ENCODE measurements at places on chromosomes 4 and X.

DNA sequence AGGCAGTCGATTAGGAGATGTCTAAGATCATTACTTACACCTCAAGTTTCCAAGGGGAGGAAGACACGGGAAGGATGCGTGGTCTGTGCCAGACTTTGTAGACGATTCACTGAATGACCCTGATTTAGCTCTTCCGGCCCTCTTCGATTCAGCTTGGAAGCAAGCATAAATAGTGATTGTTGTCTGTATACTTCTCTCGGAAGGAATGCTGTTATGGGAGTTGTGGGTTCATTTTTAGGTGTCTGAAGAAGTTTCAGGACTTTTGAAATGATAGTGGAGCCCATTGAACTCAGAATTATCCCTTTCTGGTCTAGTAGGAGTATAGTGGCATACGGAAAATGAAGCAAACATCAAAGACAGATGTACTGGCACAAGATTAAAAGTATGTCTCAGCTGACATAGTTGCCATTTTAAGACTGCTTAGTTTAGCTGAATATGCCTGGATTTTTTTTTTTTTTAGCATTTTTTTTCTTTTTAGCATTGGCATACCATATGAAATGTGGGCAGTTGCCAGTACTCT, 1.0 kb upstream of the ANKRD17 start:
- peak; percentile 4 for DNase-seq

DNA sequence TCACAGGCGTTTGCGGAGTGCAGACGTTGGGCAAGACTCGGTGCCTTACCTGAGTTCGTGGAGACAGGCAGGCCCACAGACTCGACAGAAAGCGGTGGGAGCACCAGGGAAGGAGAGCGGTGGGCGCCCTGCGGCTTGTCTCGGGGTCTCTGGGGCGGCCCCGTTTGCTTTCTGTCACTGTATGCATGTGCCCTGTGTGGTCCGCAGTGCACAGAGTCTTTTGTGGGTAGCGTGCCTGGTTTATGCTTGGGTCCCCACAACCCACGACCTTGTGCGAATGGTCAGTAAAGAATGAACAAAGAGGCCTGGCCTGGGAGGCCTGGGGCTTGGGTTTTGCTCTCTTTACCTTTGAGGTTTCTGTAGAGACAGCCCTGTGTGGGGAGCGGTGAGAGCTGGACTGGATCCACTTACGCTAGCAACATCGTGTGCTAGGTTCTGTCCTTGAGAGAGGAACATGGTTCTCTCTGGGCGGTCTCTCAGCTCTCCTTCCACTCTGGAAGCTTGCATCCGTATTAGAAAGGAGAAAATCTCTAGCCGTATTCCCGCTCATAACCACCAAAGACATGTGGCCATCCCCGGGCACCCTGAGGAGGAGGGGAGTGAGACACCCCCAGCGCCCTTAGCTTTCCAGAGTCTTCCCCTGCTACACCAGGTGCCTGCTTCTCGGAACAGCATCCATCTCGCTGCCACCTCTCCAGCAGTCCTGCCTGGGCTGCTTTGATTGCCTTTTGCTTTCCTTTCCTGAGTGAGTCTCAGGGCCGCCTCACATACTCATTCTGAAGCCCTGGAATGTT, 1.2 kb downstream of the TADA2B start:
- no peak for DNase-seq

GRCh38 chrX:12975670-12975965, 708 bp downstream of the TMSB4X start:
- no peak for DNase-seq

GRCh38 chrX:10576777-10577447, 43.5 kb downstream of the MID1 start:
- DNase-seq = peak; percentile 16

GRCh38 chrX:54288277-54288676, 69.6 kb downstream of the WNK3 start:
- DNase-seq = peak; percentile 14

DNA sequence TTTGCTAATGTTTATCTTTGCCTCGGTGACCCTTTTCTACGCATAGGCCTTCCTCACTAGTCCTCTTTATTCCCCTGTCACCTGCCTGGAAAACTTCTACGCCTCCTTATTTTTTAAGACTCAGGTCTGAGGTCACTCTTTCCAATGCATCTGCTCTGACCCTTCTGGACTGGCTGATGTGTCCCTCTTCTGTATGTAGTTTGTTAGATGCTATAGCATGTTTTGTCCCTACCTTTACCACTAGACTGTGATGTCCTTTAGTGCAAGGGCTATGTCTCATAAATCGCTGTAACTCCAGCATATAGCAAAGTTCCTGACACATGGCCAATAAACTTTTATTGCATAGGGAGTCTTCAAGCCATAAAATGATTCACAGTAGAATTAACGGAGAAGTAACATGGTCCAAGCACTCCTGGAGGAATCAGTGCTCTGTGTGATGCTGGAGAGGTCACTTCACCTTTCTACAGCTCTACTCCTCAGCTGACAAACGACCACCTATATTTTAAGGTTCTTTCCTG, 872.5 kb upstream of the SLIT2 start:
- no peak for DNase-seq

- no peak for DNase-seq
Measured at GRCh38 chrX:15838017-15838416, 16.6 kb downstream of the AP1S2 start.

DNA sequence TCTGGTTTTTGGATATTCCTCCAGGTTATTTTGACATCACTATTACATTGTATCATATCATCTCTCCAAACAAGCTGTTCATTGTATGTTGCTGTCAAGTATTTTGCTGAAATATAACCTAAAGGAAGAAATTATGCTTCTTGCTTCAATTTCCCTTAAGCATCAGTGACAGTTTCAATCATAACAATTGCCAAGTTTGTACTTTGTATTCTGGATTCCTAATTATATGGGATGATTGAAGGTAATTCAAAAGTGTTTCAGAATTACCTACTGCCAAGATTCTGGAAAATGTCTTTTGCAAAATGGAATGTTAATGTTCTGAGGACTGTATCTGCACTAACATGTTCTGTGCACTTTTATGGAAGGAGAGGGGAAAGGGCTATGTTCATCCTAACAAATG, 228.7 kb downstream of the PRDM5 start:
- DNase-seq = no peak

DNA sequence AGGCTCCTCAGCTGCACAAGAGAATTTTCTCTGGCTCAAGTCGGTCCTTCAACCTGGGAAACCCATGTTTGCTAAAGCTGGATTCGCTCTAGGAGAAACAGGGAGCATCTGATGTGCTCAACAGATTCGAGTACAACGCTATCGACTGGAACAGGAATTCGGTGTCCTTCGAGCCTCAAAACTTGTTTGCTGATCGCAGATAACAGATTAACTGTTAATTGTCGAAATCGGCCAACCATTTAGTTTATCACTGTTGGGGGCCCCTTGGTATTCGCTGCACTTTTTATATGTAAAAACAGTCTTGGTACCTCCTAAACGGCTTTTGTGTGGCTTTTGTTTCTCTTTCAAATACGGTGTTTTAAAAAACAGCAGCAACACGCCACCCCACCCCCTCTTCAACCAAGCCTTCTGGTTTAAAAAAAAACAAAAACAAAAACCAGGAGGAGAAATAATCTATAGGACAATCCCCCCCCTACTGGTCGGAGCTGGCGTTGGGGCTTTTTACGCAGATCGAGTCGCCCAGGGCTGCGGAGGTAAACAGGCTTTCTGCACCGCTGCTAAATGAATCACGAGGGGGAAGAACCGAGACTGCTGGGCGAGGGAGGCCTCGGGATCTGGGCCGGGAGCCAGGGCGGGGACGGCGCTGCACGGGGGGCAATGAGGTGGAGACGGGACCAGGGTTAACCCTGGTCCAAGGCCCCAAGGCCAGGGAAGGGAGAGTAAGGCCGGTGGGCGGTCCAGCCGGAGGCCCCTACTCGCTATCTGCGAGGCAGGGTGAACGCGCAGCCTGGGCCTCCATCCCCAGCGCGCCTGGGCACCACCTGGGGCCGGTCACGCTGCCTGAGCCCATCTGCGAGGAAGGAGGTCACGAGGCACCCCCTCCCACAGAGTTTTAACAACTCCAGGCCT, 71.7 kb upstream of the BCOR start:
- no peak for DNase-seq

DNA sequence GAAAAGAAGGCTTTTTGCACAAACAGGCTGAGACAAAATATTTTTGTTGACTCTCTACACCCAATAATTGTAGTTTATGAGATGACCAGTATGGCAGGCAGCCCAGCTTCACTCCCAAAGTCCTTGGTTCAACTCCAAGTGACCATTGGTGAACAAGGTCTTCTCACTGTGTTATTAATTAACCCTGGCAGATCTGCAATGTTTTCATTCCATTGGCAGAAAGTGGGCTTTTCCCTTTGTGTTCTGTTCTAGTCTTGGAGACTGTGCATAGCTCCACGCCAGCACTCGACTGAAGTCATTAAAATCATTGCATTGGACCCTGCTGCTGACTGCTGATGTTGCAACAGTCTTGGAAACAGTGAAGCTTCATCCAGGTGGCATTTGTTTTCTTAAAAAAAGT, 277.3 kb upstream of the HAND2 start:
- peak; percentile 30 for DNase-seq

DNA sequence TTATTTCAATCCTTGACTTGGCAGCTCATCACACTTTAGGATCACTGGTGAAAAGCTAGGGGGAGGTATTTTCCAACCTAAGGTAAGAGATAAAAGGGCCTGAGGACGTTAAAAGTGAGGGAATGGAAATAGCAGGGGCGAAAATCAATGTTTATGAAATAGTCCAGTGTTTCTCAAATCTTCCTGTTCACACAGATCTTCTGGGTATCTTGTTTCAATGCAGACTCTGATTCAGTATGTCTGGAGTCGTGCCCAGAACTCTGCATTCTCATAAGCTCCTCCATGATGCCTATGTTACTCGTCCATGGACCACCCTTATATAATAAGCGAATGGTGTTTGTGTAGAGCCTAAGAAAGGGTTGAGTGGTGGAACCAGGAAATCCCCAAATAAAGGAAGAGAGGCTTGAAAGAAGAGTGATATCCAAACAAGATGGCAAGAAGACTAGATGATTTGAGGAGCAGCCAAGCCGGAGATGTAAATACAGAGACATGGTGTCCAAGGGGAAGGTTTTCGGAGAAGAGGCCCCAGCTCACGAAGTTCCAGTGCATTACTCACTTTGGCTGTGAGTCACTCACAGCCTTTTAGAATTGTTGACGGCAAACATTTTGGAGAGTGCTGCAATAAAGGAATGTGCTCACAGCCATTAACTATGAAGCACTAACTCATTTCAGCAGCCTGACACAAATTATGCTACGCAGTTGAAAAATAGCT, 215.6 kb upstream of the PPARGC1A start:
- DNase-seq = peak; percentile 25

GRCh38 chr4:147157860-147158701, 212.4 kb upstream of the TTC29 start:
- peak; percentile 21 for DNase-seq

DNA sequence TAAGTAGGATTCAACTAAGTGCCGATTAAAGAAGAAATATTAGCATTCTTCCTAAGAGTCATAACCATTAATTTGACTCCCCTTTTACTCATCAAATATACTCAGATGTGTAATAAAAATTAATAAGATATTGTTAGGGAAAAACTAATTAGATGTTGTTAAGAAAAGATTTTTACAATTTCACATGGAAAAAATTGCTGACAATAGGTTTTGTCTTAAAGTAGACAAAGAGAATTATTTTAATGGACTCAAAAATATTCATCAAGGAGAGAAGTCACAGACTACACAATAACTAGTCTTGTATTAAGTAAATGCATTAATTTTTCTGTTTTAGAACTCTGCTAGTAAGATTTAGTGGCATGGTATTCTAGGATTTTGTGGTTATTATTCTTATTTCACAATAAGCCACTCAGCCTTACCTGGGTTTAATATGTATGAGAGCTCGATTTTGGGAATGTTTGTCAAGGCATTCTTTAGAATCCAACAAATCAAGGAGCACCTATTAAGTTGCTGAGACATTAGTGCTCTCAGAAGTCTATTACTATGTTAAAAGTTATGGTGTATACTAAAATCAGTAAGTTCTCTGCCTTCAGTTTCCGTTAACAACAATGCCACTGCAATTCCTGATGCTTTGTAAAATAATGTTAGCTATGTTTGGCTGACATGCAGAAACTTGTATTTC, 110.2 kb upstream of the UGT8 start:
- DNase-seq = no peak

DNA sequence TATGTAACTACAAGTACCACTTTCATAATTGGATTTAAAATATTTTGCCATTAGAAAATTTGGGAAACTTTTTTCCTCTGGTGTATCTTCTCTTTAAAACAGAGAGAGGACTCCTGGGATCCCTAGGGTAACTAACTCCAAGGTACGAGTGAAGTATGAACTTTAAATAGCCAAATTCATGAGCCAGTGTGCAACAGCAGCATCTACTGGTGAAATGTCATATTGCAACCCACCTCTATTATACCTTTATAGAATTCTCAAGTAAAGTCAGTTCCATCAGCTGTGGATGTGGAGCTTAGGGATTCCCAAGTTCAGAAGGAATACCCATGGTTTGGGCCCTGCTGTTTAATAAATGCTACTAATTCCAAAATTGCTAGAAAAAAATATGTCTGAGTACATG, 282.7 kb upstream of the TAPT1 start:
- DNase-seq = no peak

DNA sequence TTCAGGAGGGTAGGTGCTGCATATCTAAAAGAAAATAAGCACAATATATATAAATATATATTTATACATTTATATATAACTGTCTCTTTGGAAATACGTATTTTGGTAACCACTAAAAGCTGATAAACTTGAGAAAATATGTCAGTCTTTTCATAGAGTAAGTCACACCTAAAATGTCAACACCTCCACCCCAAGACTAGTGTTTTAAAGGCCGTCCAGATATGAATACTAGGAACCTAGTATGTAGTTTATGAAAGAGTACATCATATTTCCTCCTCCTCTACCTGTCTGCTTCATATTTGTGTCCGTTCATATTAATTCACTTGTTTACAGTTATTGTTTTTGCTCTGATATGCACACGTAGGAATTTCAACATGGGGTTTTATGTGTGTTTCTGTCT, 45.2 kb downstream of the MTMR8 start:
- DNase-seq = no peak

GRCh38 chrX:109732017-109732801, 848 bp downstream of the ACSL4 start:
- DNase-seq = peak; percentile 14

DNA sequence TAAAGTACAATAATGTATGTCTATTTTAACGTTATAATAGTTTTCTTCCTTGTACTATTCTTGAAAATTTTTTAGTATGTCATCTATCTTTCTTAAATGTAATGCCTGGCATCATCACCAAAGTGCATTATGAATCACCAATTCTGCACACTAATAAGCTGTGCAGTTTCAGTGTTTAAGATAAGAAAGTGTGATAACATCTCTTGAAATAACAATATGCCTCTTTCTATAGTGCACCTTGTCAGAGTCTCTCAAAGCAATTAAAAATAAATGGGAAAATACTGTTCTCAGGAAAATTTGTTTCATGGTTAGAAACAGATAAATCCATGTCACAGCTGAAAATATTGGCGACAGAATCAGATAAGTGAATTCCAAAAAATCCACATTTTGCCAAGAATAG, 457.4 kb upstream of the PCDH10 start:
- DNase-seq = no peak

- no peak for DNase-seq
Measured at GRCh38 chr4:71540749-71541269, 202.0 kb downstream of the SLC4A4 start.

GRCh38 chr4:75699299-75699698, 25.1 kb upstream of the USO1 start:
- DNase-seq = no peak

GRCh38 chr4:42357325-42357724, 40.0 kb upstream of the SHISA3 start:
- DNase-seq = no peak
